ENCODE measurements at places on chromosomes 1 and 21. TPM values are rescaled to one million over a fixed set of nuclear protein-coding genes. Genes with fewer than 3 reads are reported as not detected.

CCDC181 gene
- not detected for total RNA-seq

PROK1 gene
- total RNA-seq, result not detected

CD244 gene
- not detected for total RNA-seq

OR6K3 gene
- not detected for total RNA-seq

TRIM46 gene
- 1.2 TPM for total RNA-seq

CXADR gene
- total RNA-seq, result 77.6 TPM

RIPK4 gene
- total RNA-seq, result under 0.01 TPM

ALG14 gene
- 2.0 TPM for total RNA-seq

C1orf35 gene
- 8.1 TPM for total RNA-seq

PLA2G2C gene
- total RNA-seq, result not detected

SPATA46 gene
- total RNA-seq, result not detected

All from lung microvascular endothelial cell (primary cell).